ENCODE measurements at places on chromosomes 5 and 9.

GRCh38 chr5:66932457-66932856 lies 264.1 kb downstream of the CD180 start:
- DNase-seq = no peak

DNA sequence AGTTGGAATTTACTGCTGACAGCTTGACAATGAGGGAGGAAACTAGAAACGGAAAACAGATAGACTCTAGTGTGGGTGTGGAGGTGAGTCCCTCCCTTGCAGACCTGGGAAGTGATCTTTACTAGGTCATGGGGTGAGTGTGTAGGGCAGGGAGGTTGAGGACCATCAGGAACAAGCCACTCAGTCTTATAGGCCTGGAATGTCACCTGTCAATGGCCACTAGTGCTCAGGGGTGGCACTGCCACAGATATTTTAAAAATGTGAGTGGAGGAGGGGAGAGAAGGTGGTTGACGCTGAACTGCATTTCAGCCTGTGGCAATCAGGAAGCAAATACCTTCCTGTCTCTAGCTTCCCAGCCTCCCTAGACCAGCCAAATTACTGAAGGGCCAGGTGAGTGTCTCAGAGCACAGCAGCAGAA lies 9.0 kb downstream of the OR2S2 start:
- DNase-seq = no peak

DNA sequence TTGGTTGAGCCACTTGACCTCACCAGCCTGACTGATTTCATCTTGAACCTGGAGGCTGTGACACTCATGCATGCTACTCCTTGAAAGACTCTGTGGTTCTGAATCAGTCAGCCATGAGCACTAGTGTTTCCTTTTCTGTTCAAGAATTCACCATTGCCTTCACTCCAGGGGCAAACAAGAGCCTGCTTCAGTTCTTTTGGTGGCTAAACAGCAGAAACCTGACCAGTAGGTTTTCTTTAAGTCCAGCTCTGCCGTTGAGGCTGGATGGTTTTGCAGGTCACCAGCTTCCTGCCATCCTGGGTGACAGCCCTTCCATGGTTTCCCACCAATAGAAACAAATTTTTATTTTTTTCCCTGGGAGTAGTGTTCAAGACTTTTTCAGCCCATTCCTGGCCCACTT lies 10.0 kb downstream of the NTRK2 start:
- no peak for DNase-seq

GRCh38 chr5:370959-371810 lies 49.7 kb downstream of the AHRR start:
- no peak for DNase-seq

GRCh38 chr9:133168432-133168831 lies 4.7 kb upstream of the GBGT1 start:
- no peak for DNase-seq

DNA sequence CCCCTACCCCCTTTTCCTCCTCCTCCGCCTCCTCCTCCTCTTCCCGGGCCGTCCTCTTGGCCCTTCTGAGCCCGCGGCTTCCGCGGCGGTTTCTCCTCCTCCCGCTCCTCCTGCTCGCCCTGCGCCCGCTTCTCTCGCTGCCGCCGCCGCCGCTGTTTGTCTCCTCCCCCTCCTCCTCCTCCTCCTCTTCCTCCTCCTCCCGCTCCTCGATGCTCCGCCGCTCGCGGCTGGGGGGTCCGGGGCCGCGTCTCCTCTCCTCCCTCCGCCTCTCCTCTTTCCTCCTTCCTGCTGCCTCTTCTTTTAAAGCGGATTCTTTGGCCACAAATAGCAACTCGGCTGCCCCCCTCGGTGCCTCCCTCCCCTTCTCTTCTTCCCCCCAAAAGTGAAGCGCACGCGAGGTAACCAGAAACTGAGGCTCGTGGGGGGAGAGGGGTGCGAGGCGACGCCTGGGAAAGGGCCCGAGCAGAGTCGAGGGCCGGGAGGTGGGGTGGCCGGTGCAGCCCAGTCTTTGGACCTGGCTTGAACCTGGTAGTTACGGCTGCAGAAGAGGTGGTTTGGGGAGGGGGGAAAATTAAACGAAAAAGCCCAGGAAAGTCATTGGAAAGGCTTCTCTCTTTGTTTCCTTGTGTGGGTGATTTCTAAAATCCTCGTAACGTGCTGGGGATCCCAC lies 1058.5 kb upstream of the DMAC1 start:
- no peak for DNase-seq

DNA sequence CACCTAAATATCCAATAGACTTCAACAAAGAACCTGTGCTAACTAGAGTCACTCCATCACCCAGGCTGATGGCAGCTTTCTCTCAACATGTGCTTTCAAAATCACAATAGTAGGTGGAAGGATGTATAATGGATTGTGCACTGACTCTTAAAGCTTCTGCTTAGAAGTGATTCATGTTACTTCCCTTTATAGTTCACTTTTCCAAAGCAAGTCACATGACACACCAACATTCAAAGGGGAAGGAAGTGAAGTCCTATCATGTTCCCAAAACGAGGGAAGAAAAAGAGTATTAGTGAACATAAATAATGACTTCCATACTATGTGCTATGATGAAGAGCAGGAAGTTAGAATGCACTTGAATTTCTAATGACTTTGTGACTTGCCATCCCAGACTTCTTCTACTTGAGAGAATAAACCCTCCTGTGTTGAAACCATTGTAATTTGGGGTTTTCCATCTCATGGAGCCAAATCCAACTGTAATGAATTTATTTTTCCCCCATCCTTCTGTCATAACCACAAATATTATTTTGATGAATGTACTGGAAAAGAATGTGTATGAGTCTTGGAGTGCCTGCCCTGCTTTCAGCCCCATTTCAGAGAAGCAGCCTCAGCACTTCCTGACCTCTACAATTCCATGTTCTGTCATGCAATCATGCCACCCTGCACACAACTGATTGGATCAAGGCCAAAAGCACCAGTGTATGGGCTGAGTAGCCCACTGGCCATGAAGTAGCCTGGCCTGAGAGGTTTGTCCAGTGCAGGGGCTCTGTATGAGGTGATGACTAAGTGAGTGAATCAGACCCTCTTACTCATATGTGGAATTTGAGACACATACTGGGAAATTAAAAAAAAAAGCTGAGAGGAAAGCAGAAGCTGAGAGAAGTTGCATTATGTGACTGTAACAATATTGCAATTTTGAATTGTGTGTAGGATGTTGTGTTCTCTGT lies 525.9 kb upstream of the CLINT1 start:
- DNase-seq = no peak

DNA sequence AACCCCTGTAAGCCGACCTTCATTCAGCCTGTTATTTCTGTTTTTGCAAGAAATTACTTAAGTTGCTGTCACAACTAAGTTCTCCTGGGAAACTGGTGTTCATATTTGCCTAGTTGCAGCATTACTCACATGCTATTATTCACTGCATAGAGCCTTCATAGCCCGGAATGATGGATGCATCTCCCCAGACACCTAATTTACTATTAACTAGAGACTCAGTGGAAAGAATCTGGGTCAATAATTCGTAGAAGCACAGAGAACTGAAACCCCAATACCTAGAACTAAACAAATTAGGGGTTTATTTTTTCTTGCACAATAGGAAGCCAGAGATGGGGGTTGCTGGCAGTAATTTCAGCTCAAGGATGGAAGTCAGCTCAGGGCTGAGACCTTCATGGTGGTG lies 45.7 kb upstream of the FAM170A start:
- DNase-seq = no peak

GRCh38 chr5:67033880-67034651 lies 162.5 kb downstream of the CD180 start:
- DNase-seq = no peak

GRCh38 chr9:97319395-97319794 lies 11.9 kb downstream of the CCDC180 start:
- no peak for DNase-seq

DNA sequence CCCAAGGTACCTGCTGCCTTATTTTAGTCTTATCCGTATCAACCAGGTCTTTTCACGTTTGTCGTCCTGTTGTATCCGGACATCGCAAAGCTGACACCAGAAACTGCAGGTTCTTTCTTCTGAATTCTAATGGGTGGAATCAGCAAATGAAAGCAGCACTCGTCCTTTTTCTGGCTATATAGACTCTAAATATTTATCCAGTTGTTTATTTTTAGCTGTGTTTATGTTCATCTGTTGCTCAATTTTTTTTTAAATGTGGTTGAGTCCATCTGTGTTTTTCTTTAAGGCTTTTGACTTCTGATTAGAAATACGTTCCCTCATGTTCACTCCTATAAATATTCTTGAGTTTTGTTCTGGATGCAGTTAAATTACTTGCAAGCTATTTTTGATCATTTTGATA lies 831.7 kb downstream of the MTRR start:
- no peak for DNase-seq

DNA sequence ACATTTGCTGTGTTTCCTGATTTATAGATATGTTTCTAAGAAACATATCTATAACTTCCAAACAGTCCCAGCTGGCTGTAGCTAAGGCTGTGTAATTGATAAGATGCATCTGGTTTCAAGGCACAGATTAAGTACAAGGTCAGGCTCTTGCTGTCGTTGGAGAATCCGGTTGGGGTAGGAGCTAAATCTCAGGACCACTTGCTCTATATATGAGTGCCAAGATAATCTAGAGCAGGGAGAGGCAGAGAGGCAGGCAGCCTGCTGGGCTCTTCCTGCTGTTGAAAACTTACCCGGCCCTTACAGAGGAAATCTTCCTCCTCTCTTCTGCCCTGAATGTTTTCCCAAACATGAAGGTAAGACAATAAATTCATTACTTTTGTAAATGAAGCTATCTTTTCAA lies at the start of gene C7:
Gene C7, plus strand, starts transcription at position 234 of the 400 bp plus-strand sequence. Its CDS starts 114 bp downstream, at position 348.
- no peak for DNase-seq

DNA sequence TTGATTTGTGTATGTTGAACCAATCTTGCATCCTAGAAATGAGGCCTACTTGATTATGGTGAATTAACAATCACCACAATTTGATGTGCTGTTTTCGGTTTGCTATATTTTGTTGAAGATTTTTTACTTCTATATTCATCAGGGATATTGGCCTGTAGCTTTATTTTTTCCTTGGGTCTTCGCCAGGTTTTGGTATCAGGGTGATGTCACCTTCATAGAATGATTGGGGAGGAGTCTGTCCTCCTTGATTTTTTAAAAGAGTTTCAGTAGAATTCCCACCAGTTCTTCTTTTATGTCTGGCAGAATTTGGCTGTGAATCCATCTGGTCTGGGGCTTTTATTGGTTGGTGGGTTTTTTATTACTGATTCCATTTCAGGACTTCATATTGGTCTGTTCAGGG lies 115.2 kb downstream of the CPLANE1 start:
- no peak for DNase-seq

- no peak for DNase-seq
Measured at GRCh38 chr5:139131465-139131864, 66.7 kb downstream of the SIL1 start.

- no peak for DNase-seq
Measured at GRCh38 chr5:34751807-34752736, 86.9 kb upstream of the TTC23L start.

- no peak for DNase-seq
Measured at GRCh38 chr9:106797299-106797698, 65.7 kb upstream of the ZNF462 start.

DNA sequence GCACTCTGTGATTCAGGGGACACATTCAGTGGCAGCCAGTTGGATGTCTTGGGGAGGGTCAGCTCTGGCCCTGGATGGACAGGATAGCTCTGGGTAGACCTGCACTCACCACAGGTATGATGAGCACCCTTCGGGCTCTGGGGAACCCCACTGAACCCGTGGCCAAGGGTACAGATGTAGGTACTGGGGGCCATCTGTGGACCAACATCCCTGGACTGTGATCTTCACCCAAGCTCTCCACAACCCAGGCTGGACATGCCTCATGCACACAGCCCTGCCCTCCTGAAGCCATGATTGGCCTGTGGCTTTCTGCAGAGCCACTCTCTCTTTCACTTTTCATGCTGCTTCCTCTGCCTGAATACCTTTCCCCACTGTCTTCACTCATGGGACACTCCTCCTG lies 15.6 kb upstream of the ACSL6 start:
- DNase-seq = no peak

DNA sequence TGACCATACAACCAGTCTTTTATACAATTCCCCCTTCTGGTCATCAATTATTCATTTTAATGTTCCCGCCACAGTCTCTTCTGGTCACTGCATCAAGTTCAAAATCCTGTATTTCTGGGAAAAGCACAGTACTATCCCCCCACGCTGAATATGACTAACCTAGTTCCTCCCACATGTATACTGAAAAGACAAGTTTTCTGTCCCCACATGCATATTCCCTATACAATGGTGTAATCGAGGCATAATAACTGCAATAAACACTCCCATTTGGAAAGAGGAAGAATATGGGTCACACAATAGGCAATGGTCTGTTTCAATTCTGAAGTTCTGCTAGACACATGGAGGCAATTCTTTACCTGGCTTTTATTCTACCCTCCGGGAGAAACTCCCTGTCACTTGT lies 344.9 kb downstream of the EFNA5 start:
- DNase-seq = no peak

- no peak for DNase-seq
Measured at GRCh38 chr9:17739022-17739421, 160.2 kb downstream of the SH3GL2 start.

DNA sequence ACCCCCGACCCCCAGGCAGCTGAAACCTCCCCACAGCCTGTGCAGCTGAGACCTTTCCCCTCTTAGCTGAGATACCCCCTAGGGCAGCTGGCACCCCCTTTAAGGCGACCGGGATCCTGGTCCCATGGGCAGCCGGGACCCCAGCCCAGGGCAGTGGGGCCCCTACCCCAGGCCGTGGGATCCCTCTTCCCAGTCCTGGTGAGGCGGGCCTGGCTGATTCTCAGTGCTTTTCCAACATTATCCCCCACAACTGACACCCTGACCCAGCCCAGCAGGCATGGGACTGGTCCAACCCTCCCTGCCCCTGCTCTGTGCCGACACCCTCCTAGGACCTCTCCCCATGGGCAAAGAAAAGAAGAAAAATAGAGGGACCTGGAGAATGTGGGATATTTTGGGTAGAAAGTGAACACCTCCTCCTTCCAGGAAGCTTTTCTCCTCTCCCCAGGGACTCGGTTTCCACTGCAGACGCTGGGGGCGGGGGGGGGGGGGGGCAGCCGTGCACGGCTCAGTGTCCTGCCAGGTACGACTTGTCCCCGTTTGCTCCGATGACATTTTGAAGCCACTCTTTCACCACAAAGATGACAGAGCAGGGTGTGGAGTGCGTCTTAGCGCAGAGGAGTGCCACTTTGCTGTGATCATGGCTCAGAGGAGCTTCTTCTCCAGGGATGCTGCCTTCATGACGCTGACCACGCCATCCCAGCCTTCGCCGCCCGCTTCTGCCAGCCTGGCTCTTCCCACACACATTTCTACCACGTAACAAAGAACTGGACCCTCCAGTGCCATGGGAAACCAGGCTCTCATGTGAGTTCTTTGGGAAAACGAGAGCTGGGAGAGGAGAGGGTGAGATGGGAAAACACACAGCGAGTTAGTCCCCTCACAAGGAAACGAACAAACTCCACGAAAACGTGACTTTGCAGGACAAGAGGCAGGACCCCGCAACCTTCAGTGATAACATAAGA lies 47.5 kb downstream of the MRPL36 start:
- DNase-seq = no peak

GRCh38 chr5:5497152-5497788 lies 74.8 kb downstream of the ICE1 start:
- no peak for DNase-seq
